ENCODE measurements at places on chromosomes 13 and 19.

DNA sequence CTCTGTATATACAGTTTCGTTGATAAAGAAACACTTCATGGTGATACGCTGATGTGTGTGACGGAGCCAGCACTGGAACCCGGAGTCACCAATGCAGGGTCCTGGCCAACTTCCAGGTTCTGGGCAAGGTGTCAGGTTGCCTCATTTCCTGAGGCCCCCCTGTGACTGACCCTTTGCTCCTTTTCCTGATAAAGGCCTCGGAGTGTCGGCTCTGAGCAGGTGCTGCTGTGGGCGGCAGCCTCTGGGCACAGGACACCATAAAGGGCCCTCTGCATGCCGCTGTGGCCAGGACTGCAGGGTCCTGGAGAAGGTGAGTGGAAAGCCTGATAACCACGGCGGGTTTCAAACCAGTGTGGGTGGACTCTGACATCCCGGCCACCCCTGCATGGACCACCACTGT is 17.3 kb upstream of the MYDGF start:
- no peak for DNase-seq

- DNase-seq = no peak
These were observed 147.0 kb downstream of the DCT start for GRCh38 chr13:94332359-94333096.

DNA sequence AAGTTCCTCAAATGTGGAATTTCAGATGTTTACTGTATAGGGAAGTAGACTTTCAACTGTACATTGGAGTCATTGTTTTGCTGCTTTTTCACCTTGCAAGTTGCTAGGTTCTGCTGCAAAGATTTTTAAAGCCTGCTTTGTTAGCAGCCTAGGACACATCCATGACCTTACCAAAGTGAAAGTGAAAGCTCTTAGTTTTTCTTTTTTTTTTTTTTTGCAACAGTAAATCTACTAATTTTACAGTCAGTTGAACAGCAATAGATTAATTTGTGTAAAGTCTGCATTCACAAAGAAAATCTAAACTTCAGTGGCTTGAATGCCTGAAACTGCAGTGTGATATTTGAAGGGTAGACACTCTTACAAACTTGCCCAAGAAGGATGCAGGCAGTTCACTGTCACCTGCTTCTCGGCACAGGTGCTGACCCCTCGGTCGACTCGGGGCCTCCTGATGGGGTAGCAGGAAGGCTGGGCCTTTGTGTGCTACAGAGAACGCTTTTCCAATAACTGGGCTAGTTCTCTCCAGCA is 5.0 kb upstream of the MTIF3 start:
- peak; percentile 40 for DNase-seq

DNA sequence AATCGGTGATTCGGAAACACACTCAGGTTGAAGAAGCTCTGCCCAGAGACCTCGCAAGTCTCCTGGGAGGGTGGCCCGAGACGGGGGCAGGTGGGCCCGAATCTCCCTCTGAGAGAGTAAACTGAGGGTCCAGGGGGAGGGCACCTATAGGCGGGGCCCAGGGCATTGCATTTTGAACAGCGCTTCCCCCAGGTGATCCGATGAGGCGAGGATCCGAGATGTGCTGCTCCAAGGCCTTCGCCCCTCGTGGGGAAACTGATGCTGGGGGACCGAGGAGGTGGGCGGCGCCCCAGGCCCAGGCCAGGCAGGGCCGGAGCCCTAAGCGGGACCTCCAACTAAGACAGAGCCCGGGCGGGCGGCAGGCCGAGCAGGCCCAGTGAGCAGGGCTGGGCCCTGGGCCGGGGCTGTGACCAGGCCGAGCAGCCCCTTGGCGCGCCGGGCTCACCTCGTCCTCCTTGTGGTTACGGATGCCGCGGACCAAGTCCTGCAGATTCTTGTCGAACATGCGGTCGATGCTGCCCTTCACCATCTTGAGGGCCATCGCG is 500 bp downstream of the AP3D1 start:
- DNase-seq = no peak

DNA sequence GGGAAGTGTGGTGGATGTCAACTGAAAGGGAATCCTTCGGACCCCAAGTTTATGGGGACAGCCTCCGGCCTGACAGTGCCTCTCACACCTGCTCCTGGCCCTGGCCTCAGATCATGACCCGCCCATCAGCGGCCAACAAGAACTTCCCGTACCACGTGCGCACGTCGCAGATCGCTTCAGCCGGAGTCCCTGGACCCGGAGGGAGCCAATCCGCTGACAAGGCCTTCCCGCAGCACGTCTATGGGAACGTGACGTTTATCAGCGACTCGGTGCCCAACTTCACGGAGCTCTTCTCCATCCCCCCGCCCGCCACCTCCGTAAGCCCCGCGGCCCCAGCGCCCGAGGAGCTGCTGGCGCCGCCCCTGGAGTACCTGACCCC is 2.0 kb upstream of the MEGF8 start:
- peak; percentile 25 for DNase-seq

DNA sequence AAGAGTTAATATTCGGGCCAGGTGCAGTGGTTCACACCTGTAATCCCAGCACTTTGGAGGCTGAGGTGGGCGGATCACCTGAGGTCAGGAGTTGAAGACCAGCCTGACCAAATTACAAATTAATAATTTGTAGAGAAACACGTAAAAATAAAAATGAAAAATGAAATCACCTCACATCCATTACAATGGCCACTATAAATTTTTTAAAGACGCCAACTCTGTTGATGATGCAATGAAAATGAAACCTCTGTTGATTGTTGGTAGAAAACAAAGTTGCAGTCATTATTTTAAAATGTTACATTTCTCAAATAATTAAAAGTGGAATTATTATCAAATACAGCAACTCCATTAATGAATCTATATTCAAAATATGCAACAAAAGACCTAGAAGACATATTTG is 26.8 kb downstream of the ZNF100 start:
- DNase-seq = no peak

DNA sequence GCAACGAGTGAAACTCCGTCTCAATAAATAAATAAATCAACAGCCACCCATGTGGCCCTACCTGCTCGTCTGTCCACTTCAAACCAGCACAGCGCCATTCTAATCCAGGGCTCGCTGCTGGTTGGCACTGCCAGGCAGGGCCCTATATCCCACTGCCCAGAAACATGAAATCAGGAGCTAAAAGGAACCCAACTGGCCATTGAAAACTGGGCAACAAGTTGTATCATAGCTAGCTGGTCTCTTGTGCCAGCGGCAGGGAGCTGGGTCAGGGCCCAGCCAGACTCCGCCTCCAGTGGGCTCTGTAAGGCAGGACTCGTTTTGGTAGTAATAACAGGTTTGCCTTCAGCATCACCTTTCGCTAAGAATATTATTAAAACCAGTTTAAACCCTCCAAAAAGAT is 39.3 kb downstream of the GGACT start:
- DNase-seq = no peak

GRCh38 chr13:77745784-77746183 is 48.3 kb downstream of the SLAIN1 start:
- no peak for DNase-seq

DNA sequence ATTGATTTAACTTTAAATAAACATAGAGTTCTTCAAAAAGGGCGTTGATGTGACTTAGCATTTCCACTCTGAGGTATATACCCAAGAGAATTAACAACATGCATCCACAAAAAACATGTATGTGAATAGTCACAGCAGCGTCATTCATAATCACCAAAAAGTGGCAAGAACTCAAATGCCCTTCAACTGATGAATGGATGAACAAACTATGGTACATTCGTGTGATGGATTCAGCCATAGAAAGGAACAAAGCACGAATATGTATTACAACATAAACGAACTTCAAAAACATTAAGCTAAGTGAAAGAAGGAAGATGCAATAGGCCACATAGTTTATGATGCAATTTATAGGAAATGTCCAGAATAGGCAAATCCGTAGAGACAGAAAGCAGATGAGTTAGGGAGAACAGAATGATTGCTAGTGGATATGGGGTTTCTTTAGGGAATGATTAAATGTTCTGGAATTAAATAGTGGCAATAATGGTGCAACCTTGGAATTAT is 72.3 kb upstream of the UQCRFS1 start:
- no peak for DNase-seq

DNA sequence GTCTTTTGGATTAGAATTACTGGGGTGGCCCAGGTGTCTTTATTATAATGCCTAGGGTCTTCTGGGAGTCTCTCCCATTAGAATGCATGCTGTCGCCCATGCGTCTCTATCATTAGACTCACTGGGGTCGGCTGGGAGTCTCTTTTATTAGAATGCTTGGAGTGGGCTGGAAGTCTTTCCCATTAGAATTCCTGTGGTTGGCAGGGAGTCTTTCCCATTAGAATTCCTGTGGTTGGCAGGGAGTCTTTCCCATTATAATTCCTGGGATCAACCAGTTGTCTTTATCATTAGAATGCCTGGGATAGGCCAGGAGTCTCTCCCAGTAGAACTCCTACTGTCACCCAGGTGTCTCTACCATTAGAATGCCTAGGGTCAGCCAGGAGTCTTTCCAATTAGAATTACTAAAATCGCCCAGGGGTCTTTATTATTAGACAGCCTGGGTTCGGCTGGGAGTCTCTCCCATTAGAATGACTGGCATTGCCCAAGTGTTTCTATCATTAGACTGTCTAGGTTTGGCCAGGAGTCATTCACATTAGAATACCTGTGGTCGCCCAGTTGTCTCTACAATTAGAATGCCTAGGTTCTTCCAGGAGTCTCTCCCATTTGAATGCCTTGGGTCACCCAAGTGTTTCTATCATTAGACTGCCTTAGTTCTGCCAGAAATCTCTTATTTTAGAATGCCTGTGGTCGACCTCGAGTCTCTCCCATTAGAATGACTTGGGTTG is 1558.5 kb downstream of the UQCRFS1 start:
- no peak for DNase-seq

DNA sequence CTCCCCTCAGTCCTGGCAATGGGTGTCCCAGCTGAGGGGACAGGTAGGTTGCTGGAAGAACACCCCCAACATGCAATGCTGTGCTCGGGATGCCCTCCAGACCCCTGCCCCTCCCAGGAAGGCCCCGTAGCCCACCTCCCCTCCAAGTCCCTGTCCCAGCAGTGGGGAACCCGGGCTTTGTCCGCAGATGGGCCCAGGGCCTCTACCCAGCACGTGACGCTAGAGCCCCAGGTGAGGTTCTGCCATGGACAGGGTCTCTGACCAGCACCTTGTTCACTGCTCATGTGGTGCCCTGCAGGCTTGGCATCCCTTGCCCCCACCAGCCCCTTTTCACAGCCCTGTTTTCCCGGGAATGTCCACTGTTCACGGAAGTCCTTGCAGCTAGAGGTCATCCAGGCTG is 220.0 kb upstream of the SGCG start:
- no peak for DNase-seq

GRCh38 chr13:89738072-89738471 is 1609.4 kb upstream of the MIR17HG start:
- DNase-seq = no peak

- DNase-seq = no peak
These were observed 42.6 kb downstream of the MRPL57 start for GRCh38 chr13:21219036-21219381.

- DNase-seq = no peak
These were observed 952.1 kb downstream of the DIAPH3 start for GRCh38 chr13:59211606-59212005.

DNA sequence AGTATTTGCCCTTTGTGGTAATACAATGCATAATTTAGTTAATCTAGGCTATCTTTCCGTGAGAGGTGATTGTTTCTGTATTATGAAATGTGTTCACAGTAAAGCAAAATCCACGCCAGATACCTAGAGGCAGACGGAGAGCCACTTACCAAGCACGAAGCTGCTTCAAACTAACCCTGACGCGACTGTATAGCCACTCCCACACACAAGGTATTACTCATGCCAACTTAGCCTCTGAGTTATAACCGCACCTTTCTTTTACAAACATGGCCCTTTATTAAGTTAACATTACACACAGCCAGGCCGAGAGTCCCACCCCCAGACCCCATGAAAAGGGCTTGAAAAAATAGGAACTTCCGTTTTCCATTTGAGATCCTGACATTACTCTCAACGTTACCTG is 185.7 kb downstream of the ABCC4 start:
- no peak for DNase-seq

GRCh38 chr19:32097620-32098019 is 247.8 kb upstream of the ZNF507 start:
- no peak for DNase-seq

GRCh38 chr19:10756791-10757190 is 38.9 kb downstream of the DNM2 start:
- no peak for DNase-seq

GRCh38 chr13:110472904-110473563 is 88.5 kb downstream of the RAB20 start:
- no peak for DNase-seq

DNA sequence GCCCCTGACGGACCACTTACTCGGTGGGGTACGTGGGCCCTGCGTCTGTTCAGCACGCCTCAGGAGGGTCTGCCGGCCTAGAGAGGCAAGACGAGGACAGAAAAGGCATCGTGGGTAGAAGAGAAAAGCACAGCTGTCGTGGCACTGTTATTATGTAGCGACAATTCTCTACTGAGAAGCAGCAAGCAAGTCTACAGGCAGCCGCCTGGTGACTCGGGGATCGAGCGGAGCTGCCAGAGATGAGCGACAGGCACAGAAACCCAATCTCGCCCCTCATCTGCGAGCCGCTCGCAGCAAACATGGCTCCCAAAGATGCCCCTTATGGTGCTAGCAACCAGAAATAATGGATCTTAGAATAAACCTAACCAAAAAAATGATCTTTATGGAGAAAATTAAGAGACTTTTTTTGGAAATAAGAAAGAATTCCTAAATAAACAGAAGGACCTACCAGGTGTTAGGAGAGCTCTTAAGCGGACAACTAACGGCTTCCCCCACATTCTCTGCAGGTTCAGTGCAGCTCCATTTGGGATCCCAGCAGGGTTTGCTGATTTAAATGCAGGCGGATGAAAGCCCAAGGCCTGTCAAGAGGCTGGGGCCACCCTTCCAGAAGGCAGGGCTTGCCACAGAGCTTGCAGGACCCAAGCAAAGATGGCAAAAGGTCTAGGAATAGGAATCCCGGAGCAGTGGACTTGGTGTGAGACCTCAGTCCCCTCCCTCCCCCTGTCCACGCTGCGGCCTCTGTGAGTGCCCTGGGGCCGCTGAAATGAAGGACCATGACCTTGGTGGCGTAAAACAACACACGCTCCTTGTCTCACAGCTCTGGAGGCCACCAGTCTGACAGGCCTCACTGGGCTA is 152.6 kb downstream of the KDM4B start:
- no peak for DNase-seq

DNA sequence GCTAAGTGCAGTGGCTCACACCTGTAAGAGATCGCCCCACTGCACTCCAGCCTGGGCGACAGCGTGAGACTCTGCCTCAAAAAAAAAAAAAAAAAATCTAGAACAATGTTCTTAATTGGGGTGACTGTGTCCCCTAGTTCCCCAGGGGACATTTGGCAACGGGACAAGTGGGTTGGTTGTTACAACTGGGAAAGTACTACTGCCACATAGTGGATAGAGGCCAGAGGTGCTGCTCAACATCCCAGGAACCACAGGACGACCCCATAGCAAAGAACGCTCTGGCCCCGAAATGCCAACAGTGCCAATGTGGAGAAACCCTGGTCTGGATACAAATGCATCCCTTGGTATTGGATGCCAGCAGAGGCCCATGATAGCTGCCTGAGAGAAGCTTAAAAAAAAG is 11.8 kb downstream of the NLRP12 start:
- DNase-seq = peak; percentile 44

DNA sequence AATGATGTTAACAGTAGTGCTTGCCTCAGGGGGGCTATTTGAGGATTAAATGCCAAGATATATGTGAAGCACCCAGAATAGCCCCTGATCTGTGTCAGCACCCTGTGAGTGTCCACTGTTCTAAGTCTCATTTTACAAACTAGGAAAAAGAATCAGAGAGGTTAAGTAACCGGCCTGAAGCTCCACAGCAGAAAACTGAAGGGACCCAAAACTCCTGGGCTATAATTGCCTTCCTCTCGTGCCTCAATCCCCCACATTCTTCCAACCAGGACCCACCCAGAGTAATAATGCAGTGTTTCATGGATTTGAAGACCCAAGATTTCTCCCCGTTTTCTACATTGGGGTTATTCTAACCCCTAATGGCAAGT is 2.3 kb downstream of the PVR start:
- DNase-seq = no peak

Measured in hematopoietic multipotent progenitor cell treated with erythropoietin and hydrocortisone succinate and interleukin-3 and kit ligand, for 4 days (in vitro differentiated cells).